ENCODE measurements at places on chromosomes 12 and 14. TPM values are rescaled to one million over a fixed set of nuclear protein-coding genes. Genes with fewer than 3 reads are reported as not detected.

DNA sequence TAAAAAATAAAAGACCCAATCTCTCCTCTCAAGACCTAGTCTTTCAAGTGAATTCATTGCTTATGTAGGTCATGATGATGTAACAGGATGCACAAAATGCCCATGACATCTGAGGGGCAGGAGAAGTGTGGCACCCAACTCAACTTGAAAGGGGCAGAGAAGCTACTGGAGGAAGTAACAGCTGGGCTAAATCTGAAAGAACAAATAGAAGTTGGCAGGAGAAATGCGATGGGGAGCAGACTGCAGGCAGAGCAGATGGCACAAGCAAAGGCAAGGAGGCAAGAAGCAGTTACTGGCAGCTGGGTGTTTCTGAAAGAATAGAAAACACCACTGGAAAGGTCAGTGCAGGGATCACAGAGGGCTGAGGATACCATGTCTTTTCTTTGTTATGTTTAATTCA is 14.6 kb downstream of the SLC38A4 start:
- DNase-seq, result no peak

- no peak for DNase-seq
These were observed 772 bp downstream of the SCARB1 start for GRCh38 chr12:124862768-124863415.

Gene KCNMB4
- polyA plus RNA-seq, result 0.59 TPM

DNA sequence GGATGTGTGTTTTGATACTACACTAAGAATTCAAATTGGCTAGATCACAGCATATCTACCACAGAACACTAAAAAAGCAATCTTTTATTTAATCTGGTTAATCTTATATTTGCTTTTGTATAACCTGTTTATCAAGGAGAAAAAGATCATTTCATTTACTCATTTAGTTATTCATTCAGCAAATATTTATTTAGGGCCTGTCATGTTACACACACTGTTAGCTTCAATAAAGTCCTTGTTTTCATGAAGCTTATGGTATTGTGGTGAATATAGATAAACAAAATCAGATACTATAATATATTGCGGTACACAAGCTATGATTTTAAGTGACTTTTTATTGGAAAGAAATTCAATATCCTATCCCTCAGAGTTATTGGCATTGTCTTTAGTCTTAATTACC is 350.8 kb downstream of the LRFN5 start:
- DNase-seq, result no peak

DNA sequence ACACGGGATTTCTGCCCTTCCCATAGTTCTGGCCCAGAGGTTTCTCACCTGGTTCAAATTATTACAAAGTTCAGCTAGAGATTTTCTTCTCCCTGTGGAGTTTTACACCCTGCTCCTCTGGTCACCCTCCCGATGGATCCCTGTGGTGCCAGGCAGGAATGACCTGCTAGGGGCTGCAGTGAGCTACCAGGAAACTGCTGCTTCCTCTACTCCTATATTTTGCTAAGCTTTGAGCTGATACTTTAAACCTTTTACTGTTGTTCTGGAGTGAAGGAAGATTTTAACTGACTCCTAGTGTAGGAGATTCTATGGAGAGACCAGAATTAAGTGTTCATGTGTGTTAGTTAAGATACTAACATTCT is 30.4 kb upstream of the LRIG3 start:
- DNase-seq, result no peak

DNA sequence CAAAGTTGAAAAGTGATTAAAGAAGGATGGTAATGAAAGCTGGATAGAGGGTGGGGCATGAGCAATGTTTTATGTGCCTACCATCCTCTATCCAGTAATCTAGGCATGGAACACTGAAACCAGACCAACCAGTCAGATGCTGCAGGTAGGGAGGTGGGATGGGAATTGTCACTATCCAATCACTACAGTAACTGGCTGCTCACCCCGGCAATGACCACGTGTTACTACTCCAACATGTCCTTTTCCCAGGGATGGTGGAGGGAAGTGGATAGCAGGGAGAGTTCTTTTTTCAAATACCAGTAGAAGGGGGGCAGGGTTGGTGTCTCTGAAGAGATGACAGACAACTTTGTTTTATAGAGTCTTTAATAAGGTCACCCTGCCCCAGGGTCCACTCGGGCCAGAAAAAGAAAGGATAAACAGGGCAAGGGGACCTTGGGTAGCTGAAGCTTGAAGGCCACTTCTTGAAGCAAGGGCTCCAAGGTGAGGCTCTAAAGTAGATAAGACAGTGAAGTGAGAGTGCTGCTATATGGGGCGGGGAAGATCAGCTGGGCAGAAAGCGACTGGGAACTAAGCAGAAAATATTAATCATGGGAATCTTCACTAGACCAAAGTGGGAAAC is 14.7 kb upstream of the CDH24 start:
- no peak for DNase-seq

- DNase-seq, result no peak
These were observed 16.6 kb upstream of the GNPTAB start for GRCh38 chr12:101847325-101847724.

- DNase-seq, result no peak
These were observed 39.1 kb downstream of the FRS2 start for GRCh38 chr12:69509308-69509736.

GRCh38 chr14:51527073-51527472 is 124.6 kb upstream of the FRMD6 start:
- no peak for DNase-seq

DNA sequence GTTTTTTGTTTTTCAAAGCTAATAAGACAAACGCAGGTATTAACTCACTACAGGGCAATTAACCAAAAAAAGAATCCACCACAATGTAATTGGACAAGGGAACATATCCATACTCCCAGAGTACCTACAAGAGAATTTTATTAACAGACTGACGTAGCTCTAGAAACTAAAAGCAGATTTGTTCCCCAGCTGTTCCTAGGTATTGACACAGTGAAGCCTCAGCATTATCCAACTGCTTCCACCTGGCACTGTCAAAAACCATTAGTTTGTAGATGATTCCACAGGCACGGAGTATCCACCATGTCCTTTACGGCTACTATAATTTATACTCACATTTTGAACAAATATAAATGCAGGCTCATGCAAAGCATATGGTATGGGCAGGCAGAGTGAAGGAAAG is 22.3 kb downstream of the PPM1H start:
- no peak for DNase-seq

Gene TNS2
- polyA plus RNA-seq, result 0.91 TPM

DNA sequence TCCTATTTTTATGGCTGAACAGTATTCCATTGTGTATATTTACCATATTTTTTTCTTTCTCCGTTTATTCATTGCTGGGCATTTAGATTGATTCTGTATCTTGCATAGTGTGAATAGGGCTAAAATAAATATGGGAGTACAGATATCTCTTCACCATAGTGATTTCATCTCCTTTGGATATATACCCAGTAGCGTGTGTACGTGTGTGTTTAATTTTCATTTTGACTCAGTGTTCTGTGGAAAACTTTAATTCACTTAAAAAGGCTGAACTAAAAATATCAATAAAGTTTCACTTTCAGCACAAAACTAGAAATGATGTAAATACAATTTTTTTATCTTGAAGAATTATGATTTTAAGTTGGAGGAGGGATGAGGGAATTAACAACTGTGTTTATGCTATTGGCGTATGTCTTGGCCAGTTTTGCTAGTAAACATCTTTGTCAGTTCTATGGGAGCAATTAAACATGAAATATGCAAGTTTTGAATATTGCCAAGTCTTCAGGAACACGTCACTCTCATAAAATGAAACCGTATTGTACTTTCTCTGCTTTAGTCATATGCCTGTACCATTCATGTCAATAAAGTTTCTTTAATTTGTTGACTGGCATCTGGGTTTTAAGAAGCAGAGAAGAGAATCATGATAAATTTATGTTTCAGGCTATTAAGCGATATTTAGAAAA is 99.8 kb downstream of the PTGER2 start:
- DNase-seq, result no peak

- no peak for DNase-seq
These were observed 158.5 kb upstream of the HMGA2 start for GRCh38 chr12:65665817-65666216.

Gene RTL1
- not detected for polyA plus RNA-seq

Gene MOAP1
- polyA plus RNA-seq, result 64.6 TPM

DNA sequence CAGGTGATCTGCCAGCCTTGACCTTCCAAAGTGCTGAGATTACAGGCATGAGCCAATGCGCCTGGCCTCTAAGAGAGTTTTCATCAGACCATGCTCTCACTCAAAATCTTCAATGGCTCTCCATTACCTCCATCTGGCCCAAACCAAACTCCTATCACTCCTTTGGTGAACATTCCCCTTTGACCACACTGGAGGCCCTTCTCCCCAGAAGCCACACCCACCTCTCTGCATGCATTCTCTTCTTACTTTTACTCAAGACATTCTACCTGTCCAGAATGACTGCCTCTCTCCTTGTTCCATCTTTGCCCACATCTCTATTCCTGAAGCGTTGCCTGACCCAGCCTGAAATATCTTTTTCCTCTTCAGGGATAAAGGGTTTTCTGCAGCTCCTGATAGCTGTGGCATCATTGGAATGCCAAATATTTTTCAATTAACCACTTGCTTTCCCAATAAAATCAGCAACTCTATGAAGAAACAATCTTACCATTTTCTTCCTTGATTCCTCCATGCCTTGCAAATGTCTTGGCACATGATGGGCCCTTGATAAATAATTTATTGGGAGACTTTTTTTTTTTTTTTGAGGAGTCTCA is 15.5 kb downstream of the PLEK2 start:
- DNase-seq, result no peak

DNA sequence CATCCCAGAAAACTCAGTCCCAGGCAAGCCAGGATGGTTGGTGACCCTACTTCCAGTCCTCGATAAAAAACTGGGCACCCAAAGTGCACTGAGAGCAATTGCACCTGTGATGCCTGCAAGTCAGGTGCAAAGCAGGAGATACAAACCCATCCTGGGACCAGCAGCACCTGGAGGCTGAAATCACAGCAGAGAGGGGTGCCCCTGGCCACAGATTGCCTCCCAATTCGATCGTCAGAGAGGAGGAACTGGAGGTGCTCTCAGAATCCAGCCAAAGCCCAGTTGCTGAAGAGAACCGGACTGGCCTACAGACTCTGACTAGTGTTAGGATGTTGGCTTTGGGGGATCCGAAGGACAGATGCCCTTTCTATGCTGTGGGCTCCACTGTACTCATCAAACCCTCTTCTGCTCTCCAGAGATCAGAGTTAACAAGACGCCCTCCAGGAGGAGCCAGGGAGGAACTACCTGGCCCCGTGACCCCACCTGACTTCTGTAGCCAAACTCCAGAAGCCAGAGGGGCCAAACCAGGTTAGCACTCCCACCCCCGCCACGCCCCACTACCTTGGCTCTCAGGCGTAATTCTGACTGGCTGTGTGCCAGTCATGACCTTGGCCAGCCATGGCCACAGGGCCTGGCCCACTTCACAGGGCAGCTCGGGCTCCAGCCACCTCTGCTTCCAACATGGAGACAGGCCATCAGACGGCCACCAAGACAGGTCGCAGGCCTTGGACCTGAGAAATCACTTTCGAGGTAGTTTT is 284.5 kb upstream of the RTL1 start:
- no peak for DNase-seq

Gene ANO2
- polyA plus RNA-seq, result not detected

- no peak for DNase-seq
These were observed 150.6 kb upstream of the HMGA2 start for GRCh38 chr12:65673732-65674131.

DNA sequence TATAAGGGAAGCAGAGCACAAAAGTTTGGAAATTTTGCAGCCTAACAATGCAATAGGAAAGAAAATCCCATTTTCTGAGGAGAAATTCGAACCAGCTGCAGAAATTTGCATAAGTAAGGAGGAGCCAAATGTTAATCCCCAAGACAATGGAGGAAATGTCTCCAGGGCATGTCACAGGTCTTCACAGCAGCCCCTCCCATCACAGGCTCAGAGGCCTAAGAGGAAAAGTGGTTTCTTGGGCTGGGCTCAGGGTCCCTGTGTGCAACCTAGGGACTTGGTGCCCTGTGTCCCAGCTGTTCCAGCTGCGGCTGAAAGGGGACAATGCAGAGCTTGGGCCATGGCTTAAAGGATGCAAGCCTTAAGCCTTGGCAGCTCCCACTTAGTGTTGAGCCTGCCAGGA is 190.0 kb downstream of the MDGA2 start:
- DNase-seq, result no peak

DNA sequence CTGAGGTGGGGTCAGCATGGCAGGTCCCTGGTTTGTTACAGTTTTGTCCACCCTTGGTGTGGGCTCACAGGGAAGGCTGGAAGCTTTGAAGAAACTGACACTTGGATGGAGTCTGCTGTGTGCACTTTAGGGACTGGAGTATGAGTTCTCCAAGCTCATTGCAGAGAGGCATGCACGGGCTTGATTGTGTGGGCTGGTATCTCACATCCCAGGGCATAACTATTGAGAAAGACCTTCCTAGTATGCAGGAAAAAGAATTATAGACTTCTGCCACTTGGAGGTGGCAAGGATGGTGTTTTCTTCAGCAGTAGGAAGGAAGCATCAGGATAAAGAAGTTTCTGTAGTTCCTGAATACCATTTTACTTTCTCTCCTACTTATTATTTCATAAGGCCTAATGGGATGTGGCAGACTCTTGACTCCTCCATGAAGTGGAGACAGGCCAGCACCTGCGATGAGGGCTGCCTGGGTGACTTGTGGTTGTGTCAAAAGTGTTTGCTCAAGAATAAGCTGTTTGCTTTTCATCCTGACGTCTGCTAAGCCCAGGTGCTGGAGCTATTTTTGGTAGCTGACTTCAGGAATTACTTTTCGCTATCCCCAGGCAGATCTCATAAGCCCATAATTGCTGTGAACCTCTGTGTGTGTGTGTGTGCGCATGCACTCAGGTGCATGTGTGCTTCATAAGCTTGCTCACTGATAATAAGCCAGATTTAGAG is 125.8 kb downstream of the KTN1 start:
- no peak for DNase-seq

Gene DIO2
- not detected for polyA plus RNA-seq

Gene MUCL1
- polyA plus RNA-seq, result not detected

GRCh38 chr12:49870501-49871262 is 27.8 kb upstream of the BCDIN3D start:
- DNase-seq, result no peak

All from naive B cell (primary cell).